ENCODE measurements at places on chromosomes 5 and 9. TPM values are rescaled to one million over a fixed set of nuclear protein-coding genes. Genes with fewer than 3 reads are reported as not detected.

Gene CACNA1B
- total RNA-seq: under 0.01 TPM

Gene WNT8A
- not detected for total RNA-seq

Gene SLC27A6
- under 0.01 TPM for total RNA-seq

Gene DNM1
- 14.2 TPM for total RNA-seq

Gene GABBR2
- total RNA-seq: 0.89 TPM

Gene GFI1B
- total RNA-seq: not detected

Gene ARL10
- total RNA-seq: 23.8 TPM

Gene OBP2B
- not detected for total RNA-seq

Measured in smooth muscle cell of the umbilical artery (primary cell).